ENCODE measurements at places on chromosomes 12 and 14.

DNA sequence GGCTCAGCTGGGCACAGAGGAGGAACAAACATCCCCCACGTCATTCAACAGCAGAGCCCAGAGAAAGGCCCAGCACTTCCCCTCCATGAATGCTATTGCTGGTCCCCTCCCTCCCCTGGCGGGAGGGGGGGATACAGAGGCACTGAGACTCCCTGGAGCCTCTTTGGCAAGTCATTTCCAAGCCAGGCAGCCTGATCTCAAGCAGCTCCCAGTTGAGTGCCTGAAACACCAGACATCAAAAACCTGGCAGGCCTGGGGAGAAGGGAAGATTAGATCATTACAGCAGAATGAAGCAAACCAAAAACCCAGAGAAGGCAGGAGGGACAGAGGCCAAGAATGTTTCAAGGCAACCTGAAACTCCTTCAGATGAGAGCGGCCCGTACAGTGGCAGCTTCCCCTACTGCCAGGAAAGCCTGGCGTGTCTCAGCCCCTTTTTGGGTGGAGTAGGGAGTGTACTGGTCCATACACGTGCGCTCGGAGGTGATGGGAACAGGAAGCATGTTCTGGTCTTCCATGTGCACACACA lies 92.1 kb downstream of the LRRC74A start:
- DNase-seq = no peak

GRCh38 chr14:74973003-74973653 lies 17.7 kb upstream of the PGF start:
- peak; percentile 30 for DNase-seq

- DNase-seq = no peak
These were observed 47.3 kb upstream of the BCAT1 start for GRCh38 chr12:24996102-24996797.

DNA sequence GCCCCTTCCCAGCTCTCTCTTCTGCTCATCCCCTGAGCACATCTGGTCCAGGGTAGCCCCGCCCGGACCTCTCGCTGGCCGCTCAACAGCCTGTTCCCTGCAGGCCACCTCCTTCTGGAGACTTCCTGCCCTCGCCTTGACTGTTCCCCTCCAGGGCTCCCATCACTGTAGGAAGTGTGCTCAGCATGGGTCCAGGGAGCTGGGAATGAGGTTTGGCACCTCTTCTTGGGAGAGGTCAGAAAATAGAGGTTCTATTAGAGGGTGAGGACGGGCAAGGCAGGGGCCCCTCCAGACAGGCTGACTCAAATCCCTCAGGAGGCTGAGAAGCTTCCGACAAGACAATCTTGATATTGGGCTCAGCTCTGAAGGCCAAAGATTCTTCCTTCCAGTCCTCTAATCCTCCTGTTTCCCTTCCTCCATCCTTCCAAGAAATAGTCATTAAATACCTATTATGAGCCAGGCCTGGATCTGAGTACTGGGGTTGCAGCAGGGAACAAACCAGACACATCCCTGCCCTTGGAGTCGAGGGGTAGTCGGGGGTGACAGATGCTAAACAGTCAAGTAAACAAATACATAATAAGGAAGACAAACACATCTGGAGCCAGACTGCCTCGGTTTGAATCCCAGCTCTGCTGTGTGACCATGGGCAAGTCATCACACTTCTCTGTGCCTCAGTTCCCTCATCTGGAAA lies 30.6 kb downstream of the CMKLR1 start:
- DNase-seq = no peak

GRCh38 chr12:52486166-52487105 lies 6.6 kb downstream of the KRT6A start:
- DNase-seq = no peak

GRCh38 chr12:77042833-77043232 lies 22.5 kb downstream of the E2F7 start:
- no peak for DNase-seq

GRCh38 chr14:81656811-81657210 lies 123.2 kb upstream of the SEL1L start:
- DNase-seq = no peak

DNA sequence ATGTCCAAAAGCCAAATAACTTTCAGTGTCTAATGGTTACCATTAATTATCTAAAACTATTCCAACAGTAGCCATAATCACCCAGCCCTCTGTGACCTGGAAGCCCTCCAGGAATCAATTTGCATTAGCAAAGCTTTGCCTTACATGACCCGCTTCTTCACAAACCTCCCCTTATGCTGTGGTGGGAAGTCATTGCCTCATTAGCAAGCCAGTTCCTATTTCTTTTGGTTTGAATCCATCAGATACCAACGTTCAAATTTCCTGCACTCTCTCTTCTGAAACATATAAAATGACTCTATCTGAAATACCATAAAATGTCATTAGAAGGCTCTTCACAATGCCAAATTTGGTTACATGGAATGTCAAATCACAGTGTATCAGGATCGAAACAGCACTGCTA lies 268.3 kb upstream of the PRKD1 start:
- DNase-seq = no peak

DNA sequence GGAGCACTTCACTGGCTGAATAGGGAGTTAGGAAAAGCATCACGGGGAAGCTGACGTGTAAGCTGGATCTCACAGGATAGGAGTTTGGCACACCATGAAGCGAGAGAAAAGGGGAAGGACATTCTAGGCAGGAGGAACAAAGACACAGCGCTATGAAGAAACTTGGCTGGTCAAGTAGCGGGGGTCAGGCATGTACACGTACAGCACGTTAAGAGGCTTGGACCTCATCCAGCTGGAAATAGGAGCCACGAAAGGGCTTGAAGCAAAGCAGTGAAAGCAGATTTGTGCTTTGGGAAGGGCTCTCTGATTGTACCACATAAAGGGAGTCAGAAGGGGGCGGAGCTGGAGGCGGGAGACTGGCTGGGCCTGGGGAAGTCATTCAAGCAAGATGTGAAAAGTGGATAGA lies 19.6 kb upstream of the GALNT8 start:
- DNase-seq = no peak

- DNase-seq = no peak
These were observed 27.9 kb downstream of the PRMT8 start for GRCh38 chr12:3518902-3519301.

GRCh38 chr12:45718306-45718705 lies 11.2 kb upstream of the ARID2 start:
- no peak for DNase-seq

GRCh38 chr12:11716794-11717518 lies 67.5 kb downstream of the ETV6 start:
- DNase-seq = no peak

DNA sequence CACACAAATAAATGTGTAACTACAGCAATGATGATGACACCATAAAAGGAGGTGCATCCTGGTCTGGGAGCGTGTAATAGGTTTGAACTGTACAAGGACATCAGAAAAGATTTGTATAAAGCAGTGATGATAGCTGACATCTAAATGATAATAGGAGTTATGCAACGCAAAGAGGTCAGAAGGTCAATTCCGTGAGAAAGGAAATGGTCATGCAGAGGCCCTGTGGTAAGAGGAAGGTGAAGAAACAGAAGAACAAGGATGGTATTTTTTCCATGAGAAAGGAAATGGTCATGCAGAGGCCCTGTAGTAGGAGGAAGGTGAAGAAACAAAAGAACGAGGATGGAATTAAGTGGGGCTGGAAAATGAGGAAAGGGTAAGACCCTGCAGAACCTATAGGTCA lies 106.7 kb upstream of the TMPO start:
- DNase-seq = no peak

DNA sequence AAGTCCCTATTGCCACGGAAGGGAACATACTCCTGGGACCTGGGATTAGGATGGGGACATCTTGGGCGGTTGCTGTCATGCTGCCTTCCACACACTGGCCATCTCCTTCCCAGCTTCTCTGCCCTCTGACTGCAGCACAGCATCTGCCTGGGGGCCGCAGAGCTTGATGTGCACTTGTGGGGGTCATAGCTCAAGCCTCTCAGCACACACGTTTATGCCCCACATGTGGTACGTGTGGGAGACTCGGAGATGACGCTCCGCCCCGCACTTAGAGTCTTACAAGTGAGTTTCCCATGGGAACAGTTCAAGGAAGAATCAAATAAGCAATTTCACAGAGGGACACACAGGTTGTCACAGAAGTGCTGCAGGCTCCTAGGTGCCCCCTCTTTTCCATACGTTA lies 8.6 kb downstream of the ACADS start:
- DNase-seq = no peak

GRCh38 chr12:59459966-59460660 lies 135.7 kb upstream of the SLC16A7 start:
- DNase-seq = no peak

DNA sequence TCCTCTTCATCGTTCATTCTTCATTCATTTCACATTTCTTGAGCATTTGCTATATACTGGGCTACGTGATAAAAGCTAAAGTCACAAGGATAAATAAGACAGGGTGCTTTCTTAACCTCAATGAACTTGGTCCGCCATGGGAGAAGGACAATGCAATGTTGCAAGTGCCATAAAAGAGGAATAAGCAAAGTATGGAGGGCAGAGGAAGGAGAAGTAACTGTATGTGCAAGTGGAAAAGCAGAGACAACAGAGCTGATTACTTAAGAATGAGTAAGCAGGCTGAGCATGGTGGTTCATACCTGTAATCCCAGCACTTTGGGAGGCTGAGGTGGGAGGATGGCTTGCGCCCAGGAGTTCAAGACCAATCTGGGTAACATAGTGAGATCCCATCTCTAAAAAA lies 14.4 kb downstream of the AREL1 start:
- no peak for DNase-seq

DNA sequence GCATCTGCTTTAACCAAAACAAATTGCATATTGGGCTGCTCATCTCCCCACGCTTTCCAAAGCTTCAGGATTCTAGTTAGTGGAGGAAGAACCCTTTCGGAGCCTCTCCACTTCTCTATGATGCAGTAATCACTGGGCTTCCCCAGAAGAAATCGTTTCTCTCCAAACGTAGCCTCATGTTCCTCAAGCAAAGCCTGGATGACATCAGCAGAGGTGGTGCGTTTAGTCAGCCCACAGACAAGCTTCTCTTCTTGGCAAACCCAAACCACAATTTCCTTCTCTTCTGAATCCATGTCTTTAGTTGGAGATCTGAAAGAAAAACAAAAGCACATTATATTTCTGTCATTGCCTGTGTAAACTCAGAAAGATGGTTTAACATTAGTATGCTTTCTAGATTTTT lies 30.6 kb downstream of the RASSF9 start:
- DNase-seq = no peak

Data from GM19239 (cell line).